Activated CD8-positive, alpha-beta T cell treated with anti-CD3 and anti-CD28 coated beads, Interleukin-2, amount 10 ng/mL, durations not matched to agents 7 days and 5 days (primary cell): ENCODE measurements at places on chromosomes 6 and 20. TPM values are rescaled to one million over a fixed set of nuclear protein-coding genes. Genes with fewer than 3 reads are reported as not detected.

The SYCP2 gene
- 6.6 TPM for total RNA-seq

The RPRD1B gene
- 32.4 TPM for total RNA-seq

The CST7 gene
- 47.5 TPM for total RNA-seq

The SIRPB1 gene
- total RNA-seq: 1.5 TPM

The LPA gene
- not detected for total RNA-seq

The DNAH8 gene
- total RNA-seq: not detected
